ENCODE measurements at places on chromosomes 4 and X. TPM values are rescaled to one million over a fixed set of nuclear protein-coding genes. Genes with fewer than 3 reads are reported as not detected.

GRCh38 chr4:54322818-54323417 is 93.8 kb downstream of the PDGFRA start:
- H3K27me3 ChIP-seq: no peaks in the 10 kb centered on the region
- H3K36me3 ChIP-seq: no peaks in the 10 kb centered on the region
- H3K4me1 ChIP-seq: no peaks in the 10 kb centered on the region
- no peak overlapping the region for H3K27ac ChIP-seq

- H3K36me3 ChIP-seq: no peaks in the 10 kb centered on the region
- H3K27ac ChIP-seq: no peak overlapping the region
- no peaks in the 10 kb centered on the region for H3K27me3 ChIP-seq
- no peaks in the 10 kb centered on the region for H3K4me1 ChIP-seq
- no peak overlapping the region for H3K4me3 ChIP-seq
Observed at GRCh38 chr4:53465891-53466290, 88.5 kb downstream of the FIP1L1 start.

GRCh38 chr4:164799410-164799809 is 45.5 kb downstream of the SMIM31 start:
- H3K27me3 ChIP-seq: no peaks in the 10 kb centered on the region
- no peak overlapping the region for H3K27ac ChIP-seq
- no peaks in the 10 kb centered on the region for H3K4me1 ChIP-seq
- DNase-seq: no peak
- H3K36me3 ChIP-seq: no peaks in the 10 kb centered on the region

DNA sequence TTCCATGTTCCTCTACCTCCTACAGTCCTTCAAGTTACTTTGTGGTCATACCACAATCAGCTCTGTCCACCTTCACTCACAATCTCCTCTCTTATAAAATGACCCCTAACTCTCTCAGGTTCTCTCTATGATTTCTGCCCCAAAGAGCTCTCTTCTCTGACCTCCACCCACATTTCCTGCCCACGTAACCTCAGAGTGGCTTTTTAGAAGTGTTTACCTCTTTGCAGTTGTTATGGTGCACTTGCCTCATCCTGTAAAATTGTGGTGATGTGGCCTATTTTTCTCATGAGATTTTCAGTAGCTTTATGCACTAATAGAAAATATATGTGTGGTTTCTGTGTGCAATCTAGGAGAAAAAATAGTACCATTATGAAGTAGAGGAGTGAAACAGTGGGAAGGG is 215.8 kb downstream of the PACRGL start:
- no peaks in the 10 kb centered on the region for H3K36me3 ChIP-seq
- H3K27me3 ChIP-seq: no peaks in the 10 kb centered on the region
- H3K4me3 ChIP-seq: no peak overlapping the region
- no peak for DNase-seq
- H3K27ac ChIP-seq: no peak overlapping the region

DNA sequence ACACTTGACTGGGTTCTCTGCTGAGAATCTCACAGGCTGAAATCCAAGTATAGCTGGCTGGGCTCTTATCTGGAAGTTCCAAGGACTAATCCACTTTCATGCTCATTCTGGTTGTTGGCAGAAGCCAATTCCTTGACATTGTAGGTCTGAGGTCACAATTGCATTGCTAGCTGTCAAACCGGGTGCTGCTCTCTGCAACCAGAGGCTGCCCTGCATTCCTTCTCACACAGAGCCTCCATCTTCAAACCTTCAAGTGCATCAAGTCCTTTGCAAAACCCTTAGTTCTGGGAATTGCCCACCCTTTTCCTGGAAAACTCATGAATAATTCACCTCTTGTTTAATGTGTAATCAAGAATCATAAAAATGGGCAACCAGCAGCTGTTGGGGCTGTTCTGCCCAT is 404.2 kb downstream of the KCNIP4 start:
- H3K4me3 ChIP-seq: no peak overlapping the region
- H3K36me3 ChIP-seq: no peaks in the 10 kb centered on the region
- H3K27me3 ChIP-seq: no peaks in the 10 kb centered on the region
- DNase-seq: no peak

DNA sequence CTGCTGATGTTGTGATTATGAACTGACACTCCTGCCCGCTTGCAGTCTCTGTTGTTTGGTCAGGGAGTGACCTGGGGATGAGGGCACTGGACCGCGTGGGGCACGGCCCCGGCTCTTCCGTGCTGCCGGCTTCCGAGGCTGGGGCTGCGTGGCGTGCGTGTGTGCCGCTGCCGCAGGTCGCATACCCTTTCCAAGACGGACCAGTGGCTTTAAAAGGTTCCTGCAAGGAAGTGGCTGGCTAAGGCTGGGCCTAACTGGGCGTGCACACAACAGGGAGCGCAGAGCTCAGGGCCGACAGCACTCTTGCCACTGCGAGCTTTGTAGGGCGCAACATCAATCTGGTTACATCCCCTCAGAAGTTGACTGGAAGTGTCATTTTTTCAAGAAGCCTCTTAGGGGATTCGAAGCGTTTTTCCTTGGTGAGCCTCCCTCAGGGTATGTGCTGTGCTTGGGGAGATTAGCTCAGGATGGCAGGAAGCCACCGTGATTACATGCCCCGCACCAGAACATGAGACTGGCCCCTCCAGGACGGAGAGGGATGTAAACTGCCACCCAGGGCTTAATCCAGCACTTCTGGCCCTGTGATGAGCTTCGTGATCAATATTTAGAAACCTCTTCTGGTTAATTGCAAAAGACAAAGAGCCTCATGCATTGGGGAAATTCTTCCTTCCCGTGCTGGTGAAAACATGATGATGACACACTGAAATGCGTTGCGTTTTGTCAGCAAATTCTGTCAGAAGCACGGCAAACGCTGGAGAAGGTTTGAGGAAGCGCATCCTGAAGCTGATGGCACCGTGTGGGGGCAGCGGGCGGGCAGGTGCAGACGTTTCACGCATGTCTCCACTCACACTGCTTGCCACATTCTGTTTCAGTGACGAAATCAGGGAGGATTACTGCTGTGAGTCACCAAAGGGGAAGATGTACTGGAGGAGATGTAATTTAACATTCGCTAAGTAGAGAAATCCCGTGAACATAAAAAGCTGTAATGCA is 11.1 kb downstream of the MAEA start:
- no peaks in the 10 kb centered on the region for H3K27me3 ChIP-seq
- H3K4me1 ChIP-seq: no peaks in the 10 kb centered on the region
- H3K27ac ChIP-seq: peak overlapping the region; percentile 49
- H3K4me3 ChIP-seq: no peak overlapping the region

DNA sequence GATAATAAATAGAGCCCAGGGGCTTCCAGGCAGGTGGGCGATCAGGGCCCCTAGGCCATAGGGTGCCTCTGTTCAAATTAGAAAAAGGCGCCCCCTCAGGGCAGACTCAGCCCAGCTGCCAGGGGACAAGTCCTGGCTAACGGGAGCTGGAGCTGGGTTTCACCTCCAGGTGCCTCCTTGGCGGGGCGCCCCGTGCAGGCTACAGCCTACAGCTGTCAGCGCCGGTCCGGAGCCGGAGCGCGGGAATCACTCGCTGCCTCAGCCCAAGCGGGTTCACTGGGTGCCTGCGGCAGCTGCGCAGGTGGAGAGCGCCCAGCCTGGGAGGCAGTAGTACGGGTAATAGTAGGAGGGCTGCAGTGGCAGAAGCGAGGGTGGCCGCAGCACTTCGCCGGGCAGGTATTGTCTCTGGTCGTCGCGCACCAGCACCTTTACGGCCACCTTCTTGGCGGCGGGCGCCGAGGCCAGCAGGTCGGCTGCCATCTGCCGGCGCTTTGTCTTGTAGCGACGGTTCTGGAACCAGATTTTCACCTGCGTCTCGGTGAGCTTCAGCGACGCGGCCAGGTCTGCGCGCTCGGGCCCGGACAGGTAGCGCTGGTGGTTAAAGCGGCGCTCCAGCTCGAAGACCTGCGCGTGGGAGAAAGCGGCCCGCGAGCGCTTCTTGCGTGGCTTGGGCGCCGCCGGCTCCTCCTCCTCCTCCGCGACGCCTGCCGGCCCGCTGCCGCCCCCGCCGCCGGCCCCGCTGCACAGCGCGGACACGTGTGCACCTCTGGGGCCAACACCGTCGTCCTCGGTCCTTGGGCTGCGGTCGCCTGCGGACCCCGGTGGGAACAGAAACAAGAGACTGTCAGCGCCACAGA is 2.4 kb downstream of the NKX3-2 start:
- H3K4me1 ChIP-seq: no peaks in the 10 kb centered on the region
- peaks cover 3% of the 10 kb centered on the region for H3K27me3 ChIP-seq
- H3K36me3 ChIP-seq: no peaks in the 10 kb centered on the region
- peak overlapping the region; percentile 77 for H3K4me3 ChIP-seq
- DNase-seq: peak; percentile 78

- H3K27me3 ChIP-seq: no peaks in the 10 kb centered on the region
- DNase-seq: no peak
- no peaks in the 10 kb centered on the region for H3K36me3 ChIP-seq
- H3K4me1 ChIP-seq: peaks cover 5% of the 10 kb centered on the region
- no peak overlapping the region for H3K27ac ChIP-seq
Observed at GRCh38 chr4:7392438-7393421, 42.0 kb downstream of the PSAPL1 start.

GRCh38 chr4:146029147-146029546 is 90.5 kb upstream of the ZNF827 start:
- H3K4me1 ChIP-seq: no peaks in the 10 kb centered on the region
- no peak for DNase-seq
- no peak overlapping the region for H3K4me3 ChIP-seq
- no peak overlapping the region for H3K27ac ChIP-seq
- H3K27me3 ChIP-seq: no peaks in the 10 kb centered on the region
- H3K36me3 ChIP-seq: no peaks in the 10 kb centered on the region

- no peaks in the 10 kb centered on the region for H3K36me3 ChIP-seq
- H3K27me3 ChIP-seq: no peaks in the 10 kb centered on the region
- H3K4me1 ChIP-seq: no peaks in the 10 kb centered on the region
Observed at GRCh38 chr4:116055857-116056827, 942.7 kb upstream of the NDST4 start.

The AGA gene
- total RNA-seq: 24.9 TPM

The BMPR1B gene
- 1.8 TPM for total RNA-seq

The AASDH gene
- total RNA-seq: 7.5 TPM

The PPP1R2C gene
- not detected for total RNA-seq

The ARMCX6 gene
- 13.7 TPM for total RNA-seq

The BRS3 gene
- not detected for total RNA-seq

The PDZD4 gene
- total RNA-seq: 24.4 TPM

The CDKL5 gene
- 5.4 TPM for total RNA-seq

All from sigmoid colon (tissue), 7 donors.